ENCODE measurements at places on chromosomes 16 and 17.

DNA sequence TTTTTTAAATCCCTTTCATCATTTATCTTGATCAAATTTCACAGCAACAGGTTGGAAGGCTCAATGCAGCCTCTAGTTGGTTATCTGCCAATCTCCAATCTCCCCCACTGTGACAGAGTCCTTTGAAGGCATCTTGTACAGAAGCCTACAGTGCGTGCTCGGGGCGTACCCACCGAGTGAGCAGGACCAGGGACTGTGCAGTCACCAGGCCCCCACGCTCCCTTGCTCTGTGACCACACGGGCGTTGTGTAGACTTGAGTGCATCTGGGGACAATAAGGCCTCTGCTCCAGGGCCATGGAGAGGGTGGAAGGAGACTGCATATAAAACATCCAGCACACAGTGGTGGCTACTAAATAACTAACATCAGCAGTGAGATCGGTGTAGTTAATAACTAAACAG, 63.4 kb downstream of the GTF3C1 start:
- DNase-seq, result no peak

DNA sequence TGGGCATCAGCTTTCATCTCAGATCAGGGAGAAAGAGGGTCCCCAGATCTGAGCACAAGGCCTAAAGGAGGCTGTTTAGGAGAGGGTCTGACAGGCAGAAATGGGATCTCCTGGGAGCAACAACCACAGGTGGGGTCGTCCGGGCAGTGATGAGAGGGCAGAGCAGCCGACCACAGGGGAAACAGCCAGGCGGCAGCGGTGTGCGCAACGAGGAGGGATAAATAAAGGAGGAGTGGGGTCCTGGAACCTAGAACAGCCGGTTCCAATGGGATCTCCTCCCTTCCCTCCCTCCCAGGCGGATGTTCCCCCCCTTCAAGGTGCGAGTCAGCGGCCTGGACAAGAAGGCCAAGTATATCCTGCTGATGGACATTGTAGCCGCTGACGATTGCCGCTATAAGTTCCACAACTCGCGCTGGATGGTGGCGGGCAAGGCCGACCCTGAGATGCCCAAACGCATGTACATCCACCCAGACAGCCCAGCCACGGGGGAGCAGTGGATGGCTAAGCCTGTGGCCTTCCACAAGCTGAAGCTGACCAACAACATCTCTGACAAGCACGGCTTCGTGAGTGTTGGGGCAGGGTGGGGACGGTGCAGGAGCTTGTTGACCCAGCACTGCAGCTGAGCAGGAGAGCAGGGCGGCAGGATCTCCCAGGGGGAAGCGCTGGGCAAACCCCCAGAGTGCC, 1.9 kb downstream of the TBX2 start:
- DNase-seq, result no peak

DNA sequence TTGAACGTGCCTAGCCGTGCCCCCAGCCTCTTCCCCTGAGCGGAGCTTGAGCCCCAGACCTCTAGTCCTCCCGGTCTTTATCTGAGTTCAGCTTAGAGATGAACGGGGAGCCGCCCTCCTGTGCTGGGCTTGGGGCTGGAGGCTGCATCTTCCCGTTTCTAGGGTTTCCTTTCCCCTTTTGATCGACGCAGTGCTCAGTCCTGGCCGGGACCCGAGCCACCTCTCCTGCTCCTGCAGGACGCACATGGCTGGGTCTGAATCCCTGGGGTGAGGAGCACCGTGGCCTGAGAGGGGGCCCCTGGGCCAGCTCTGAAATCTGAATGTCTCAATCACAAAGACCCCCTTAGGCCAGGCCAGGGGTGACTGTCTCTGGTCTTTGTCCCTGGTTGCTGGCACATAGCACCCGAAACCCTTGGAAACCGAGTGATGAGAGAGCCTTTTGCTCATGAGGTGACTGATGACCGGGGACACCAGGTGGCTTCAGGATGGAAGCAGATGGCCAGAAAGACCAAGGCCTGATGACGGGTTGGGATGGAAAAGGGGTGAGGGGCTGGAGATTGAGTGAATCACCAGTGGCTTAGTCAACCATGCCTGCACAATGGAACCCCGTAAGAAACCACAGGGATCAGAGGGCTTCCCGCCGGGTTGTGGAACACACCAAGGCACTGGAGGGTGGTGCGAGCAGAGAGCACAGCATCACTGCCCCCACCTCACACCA, 724 bp downstream of the GAA start:
- no peak for DNase-seq

DNA sequence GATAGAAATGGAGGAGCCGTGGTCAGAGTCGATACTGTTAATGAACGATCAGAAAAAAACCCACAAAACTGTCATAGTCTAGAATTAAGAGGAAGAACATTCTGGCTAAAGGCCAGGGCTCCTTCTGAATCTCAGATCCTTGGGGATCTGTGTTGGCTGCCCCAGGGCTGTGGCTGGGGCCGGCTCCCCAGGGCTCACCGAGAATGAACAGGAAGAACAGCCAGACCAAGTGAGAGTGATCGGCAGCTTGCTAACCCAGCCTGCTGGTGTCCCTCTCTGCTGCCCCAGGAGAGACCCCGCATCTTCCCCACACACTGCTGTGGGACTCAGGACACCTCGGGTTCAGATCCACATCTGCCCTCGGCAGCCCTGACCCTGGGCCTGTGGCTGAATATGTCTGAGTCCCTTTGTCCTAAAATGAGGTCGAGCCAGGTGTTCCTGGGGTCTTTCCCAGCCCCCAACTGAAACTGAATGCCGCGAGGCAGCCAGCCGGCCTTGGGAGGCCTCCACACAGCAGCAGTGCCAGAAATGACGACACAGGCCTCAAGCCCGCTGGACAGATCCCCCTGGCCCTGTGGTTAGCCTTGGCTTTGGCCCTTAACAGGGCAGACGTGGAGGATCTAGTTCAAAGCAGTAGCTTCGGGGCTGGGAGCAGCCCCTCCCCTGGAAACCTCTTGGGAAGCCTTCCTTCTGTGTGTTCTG, 23.9 kb upstream of the CLEC18A start:
- DNase-seq, result no peak

GRCh38 chr17:42680331-42680808, 1.3 kb downstream of the CCR10 start:
- no peak for DNase-seq

- DNase-seq, result no peak
Observed at GRCh38 chr17:28366605-28367004, 1.6 kb upstream of the SEBOX start.

DNA sequence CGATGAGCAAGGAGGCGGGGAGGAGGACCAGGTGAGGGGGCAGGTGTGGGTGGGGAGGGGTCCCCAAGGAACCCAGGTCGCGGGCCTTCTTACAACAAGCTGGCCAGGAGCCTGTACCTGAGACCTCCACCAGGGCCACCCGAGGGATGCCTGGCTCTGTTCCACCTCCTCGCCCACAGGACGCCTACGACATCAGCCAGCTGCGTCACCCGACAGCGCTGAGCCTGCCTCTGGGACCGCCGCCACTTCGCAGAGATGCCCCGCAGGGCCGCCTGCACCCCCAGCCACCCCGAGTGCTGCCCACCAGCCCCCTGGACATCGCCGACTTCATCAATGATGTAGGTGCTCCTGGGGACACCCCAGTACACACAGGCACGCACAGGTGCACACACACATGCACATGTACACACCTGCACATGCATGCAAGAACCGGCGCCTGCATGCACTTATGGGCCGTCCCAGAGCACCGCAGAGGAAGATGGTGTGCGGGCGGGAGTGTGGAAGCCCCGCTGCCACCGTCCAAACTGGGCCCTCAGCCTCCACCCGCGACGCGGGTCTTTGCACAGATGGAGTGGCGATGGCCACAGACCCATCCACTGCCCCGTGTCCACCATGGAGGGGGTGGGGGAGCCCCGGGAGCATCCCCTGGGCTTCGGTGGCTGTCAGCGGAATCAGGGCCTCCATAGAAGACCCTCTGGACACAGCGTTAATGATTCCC, 6.6 kb downstream of the SLC22A31 start:
- DNase-seq, result no peak

DNA sequence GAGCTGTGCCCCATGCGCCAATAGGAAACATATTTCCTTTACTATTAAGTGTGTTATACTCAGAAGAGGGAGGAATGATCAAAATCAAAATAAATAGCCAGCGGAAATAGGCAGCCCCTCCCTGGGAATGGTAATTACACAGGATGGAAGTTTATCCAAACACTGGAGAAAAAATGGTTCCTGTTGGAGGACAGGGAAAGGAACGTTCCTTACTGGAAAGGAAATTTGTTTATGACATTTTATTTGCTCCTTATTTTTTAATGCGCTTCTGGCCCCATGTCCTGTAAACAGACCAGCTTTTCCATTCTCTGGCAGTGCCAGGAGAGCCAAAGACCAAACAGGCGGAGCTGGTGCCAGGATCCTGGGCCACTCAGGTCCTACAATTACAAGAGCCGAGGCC, 273.7 kb downstream of the SOX9 start:
- no peak for DNase-seq

DNA sequence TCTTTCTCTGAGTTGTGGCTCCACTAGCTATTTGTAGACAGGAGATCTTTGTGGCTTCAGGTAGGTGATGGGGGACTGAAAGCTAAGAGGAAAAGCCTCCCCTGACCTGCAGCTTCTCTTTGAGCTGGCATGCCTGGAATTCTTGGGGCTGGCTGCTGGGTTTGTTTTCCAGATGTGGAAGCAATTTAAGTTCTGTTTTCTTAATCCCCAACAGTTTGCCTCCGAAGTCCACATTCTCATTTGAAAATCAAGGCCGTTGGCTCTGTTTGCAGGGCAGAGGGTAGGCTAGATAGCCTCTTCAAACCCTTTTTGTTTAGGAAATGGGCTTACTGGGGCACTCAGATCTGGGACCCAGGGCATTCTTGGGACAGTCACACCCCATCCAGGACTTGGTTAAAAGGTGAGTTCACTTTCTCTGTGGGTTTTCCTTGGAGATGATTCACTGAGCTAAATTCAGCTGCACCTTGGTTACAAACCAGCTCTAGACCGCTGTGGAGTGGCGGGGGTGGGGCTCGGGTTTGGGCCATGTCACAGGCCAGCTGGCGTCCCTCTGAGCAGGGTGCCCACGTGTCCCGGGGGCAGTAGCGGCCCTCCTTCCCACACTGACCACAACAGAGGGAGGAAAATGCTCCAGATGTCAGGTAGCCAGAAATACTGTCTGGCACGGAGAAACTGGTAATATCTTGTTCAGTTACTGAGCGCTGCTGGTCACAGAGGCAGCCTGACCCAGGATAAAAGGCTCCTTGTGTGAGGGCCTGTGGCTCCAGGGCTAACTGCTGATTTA, 108.5 kb downstream of the RAB11FIP4 start:
- DNase-seq, result no peak

GRCh38 chr16:19625039-19625438, 69.5 kb downstream of the VPS35L start:
- no peak for DNase-seq

GRCh38 chr17:75895370-75896155, 1.2 kb downstream of the TRIM65 start:
- DNase-seq, result no peak

DNA sequence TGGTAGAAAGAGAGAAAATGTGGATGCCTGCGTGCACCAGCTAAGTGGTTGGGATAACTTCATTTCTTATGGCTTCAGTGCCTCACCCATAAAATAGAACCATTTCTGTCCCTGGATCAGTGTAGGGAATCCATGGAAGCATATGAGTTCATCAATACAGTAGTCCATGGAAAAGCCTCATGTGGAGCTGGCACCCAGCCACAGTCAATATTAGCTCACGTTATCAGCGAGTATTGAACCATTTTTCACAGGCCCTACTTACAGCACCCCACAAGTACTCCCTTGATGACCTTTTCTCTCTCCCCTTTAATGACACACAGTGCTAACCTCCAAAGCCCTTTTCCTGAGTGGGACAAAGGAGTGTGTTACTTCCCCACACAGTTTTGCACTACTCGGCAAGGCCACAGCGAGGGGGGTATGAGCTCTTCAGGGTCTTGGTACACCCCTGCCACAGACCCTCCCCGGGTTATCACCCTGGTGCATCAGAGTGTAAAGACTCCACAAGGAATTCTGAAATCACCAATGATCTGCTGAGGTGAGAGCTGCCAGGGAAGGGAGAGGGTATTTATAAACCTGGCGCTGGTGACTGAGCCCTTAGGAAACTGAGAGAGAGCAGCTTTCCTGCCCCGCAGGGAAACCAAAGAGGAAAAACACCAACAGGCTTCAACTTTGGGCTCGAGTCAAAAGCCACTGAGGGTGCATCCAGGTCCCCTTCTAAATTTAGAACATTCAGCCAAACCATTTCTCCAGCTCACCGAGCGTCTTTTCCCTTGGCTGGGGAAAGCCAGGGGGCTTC, 36.9 kb downstream of the DYNLRB2 start:
- no peak for DNase-seq

GRCh38 chr16:25176136-25176535, 40.6 kb upstream of the AQP8 start:
- DNase-seq, result no peak

Data from activated CD4-positive, alpha-beta T cell treated with anti-CD3 and anti-CD28 coated beads for 24 hours (primary cell).